ENCODE measurements at places on chromosomes 16 and 17.

DNA sequence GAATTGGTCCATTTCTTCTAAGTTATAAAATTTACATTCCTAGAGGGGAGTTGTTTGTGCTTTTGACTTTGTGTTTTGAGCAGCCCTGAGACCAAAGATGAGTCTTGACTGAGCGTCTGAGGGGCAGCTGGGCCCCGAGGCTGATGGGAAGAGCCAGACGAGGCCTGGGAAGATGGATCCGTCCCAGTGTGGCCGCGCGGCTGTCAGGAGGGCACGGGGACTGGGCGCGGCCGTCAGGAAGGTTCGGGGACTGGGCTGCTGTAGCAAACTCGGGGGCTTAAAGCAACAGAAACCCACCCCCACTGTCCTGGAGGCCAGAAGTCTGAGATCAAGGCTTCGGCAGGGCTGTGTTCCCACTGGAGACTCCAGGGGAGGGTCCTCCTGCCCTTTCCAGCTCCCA, 38.2 kb upstream of the GNG13 start:
- DNase-seq = no peak

GRCh38 chr16:8505327-8505991, 84.9 kb downstream of the TMEM114 start:
- no peak for DNase-seq

DNA sequence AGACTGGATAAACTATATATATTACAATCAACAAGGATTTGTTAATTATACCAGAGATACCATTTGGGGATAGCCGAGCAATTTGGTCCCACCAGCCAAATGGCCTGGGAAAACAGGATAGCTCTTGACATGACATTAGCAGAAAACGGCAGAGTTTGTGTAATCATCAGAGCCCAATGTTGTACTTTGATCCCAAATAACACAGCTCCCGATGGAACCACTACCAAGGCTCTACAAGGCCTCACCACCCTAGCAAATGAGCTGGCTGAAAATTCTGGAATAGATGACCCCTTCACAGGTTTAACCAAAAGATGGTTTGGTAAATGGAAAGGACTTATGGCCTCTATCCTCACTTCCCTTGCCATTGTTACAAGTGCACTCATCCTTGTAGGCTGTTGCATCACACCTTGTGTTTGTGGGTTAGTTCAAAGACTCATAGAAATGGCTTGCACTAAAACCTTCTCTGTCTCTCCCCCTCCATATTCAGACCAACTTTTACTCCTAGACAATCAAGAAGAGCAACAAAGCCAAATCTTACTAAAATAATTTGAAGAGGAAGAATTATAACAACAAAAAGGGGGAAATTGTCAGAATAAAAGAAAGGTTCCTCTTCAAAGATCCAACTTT, 9.5 kb downstream of the TXNL4B start:
- DNase-seq = no peak

GRCh38 chr16:30064729-30065101, 845 bp upstream of the ALDOA start:
- no peak for DNase-seq

DNA sequence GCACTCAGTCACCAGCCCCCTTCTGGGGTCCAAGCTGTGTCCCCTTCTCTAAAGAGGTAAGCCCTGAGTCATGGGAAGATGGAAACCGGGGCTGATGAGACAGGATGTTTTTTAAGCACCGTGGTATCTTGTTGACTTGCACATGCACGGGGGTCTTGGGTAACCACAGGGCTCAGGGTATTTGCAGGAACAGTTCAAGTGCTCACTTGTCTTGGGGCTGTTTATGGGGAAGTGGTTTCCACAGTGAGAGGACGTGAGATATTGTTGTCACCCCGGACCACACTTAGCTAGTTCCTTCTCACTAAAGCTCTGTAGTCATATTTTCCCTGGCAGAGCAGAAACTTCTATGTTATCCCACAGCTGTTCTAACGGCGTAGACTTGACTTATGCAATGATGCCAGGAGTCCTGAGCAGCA, 7.7 kb downstream of the CCL3L1 start:
- peak; percentile 63 for DNase-seq

DNA sequence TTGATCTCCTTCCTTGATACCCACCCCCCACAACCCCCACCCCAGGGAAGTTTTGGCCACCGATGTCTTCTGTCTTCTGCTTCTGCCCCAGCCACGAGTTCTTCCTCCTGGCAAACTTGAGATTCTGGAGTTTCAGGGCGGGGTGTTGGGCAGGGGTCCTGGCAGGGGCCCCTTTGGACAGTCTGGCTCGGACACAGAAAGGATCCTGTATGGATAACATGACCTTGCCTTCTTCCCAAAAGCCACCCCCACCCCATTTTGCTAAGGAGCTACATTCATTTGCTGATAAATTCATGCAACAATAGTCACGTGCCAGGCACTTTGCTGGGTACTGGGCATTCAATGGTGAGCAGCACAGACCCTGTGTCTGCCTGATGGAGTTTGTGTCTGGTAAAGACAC, 5.9 kb upstream of the COL1A1 start:
- no peak for DNase-seq

GRCh38 chr16:77674888-77675287, 47.4 kb upstream of the NUDT7 start:
- no peak for DNase-seq

GRCh38 chr17:28319598-28319935, 567 bp downstream of the TMEM97 start:
- no peak for DNase-seq

- no peak for DNase-seq
Measured at GRCh38 chr17:67585077-67585602, 132.6 kb upstream of the NOL11 start.

DNA sequence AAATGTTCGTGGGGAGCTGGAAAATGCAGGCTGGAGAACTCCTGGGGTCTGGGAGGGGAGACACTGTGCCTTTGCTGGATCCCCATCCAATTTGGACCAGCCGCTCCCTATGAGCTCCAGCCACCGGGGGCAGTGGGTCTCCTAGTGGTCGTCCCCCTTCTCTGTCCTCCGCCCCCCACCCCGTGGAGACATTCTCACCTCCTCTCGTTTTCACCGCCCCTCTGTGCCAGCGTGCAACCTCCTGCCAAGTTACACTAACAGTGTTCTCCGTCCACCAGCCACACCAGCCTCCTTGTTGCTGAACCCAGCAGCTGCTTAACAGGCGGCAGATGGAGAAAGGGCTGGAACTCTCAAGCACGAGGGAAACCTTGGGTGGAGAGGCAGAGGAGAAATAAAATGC, 67.4 kb upstream of the SOX9 start:
- no peak for DNase-seq

DNA sequence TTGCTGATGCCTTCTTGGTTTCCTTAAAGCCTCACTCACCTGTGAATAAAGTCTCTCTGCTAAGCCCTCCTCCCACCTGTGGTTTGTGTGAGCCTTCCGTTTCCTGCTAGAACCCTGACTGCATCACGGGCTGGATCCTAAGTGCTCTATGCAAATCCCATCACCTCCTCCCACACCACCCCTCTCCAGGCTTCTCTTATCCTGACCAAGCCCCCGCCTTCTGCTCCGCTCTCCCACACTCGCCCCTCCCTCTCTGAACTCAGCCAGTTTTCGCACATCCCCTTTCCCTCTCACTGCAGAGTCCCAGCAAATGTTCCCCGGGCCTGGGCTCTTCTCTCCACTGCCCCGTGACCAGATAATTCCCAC, 51.8 kb downstream of the PIMREG start:
- DNase-seq = peak; percentile 17

- no peak for DNase-seq
Measured at GRCh38 chr17:74723891-74724290, 11.2 kb upstream of the CD300LF start.

DNA sequence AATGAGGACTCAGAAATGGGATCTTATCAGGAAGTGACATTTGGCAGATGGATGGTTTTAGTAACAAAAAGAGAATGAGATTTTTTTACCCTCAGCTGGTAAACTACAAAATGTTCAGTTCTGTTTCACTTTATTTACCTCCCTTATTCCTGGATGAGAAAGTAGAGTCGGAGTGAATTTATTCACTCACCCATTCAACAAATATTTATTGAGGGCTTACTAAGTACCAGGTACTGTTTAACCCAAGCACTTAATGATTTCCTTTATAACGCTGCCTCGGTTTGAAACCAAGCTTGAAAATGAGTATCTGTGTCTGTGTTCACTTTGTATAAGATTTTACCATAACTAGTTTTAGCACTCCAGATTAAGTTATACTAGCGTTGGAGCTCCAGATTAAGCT, 38.1 kb downstream of the CDRT15 start:
- DNase-seq = no peak

- DNase-seq = no peak
Measured at GRCh38 chr17:75476752-75477489, 20.5 kb downstream of the TMEM94 start.

GRCh38 chr17:56832446-56832845, 1.3 kb downstream of the C17orf67 start:
- DNase-seq = no peak

GRCh38 chr17:60355663-60356594, 36.0 kb downstream of the USP32 start:
- no peak for DNase-seq

DNA sequence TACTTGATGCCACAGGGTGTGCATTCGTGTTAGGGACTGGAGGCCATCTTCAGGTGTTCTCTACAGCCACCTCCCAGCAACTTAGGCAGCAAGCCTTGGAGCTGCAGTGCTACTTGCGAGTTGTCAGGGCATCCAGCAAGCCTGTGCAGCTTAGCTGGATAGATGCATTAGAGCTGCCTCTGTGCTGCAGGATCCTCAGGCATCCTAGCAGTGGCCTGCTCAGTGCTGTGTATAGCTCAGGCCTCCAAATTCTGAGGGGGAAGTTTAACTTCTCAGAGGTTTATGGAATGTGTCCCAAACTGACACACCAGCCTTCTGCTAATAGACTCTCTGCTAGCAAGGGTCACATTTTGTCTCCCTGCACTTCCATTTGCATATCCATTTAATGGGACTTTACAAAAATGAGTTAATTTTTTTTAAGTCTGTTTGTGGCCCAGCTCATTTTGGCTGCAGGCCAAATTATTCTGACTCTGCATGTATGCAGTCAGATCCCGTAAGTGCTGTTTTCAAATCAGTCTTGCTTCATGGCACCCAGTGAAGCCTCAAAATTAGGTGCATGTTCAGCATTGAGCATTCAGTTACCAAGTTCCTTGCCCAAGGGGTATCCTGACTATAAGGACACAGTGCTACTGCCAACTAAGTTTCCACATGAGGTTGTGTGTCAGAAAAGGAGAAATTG, 6.8 kb downstream of the GABARAPL2 start:
- no peak for DNase-seq

DNA sequence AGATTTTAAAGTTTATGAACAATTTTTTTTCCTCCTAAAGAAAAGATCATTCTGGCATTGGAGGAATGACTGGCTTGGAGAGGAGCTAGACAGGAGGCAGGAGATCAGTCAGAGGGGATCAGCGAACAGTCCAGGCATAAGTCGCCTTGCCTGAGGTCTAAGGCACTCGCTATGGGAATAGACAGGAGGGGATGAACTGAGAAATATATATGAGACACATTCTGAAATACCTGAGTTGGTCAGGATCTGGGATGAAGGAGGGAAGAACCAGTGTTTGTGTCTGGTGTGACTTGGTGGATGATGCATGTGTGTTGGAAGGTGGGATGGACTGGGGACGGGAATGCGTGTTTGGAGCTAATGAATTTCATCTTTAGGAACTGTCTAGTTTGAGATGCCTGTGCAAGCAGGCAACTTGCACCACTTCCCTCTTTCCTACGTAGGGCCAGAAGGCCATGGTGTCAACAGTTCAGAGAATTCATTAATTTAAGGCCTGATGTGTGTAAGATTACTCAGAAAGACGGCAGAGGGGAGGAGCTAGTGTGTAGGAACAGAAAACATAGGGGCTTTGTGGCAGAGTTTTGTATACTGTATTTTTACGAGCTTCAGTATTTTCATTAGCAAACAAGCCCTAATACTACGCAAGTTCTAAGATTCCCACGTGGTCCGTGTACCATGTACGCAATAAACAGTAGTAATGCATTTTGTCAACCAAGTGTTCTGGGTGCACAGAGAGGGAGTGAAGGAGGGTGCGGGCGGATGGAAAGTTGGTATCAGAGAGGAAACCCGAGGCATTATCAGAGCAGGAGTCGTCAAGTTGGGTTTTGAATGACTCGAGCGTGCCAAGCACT, 825 bp downstream of the HEATR6 start:
- peak; percentile 65 for DNase-seq

- peak; percentile 90 for DNase-seq
Measured at GRCh38 chr16:67993207-67994039, 5.9 kb downstream of the DPEP2 start.

DNA sequence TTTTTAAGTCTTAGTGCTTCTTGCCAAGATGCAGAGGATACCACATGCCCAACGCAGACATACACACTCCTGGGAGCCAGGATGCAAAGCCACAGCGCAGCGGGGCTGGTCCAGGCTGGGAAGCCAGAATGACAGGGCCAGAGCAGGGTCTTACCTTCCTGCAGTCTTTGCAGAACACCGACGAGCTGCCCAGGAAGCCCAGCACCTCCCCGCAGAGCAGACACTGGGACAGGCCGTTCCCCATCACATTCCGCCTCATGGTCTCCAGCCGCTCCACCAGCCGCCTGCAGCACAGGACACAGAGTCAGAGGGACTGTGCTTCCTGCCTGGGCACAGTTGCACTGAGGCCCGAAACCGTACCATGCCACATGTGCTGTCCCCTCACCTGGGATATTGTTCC, 33.3 kb downstream of the RPH3AL start:
- DNase-seq = no peak

DNA sequence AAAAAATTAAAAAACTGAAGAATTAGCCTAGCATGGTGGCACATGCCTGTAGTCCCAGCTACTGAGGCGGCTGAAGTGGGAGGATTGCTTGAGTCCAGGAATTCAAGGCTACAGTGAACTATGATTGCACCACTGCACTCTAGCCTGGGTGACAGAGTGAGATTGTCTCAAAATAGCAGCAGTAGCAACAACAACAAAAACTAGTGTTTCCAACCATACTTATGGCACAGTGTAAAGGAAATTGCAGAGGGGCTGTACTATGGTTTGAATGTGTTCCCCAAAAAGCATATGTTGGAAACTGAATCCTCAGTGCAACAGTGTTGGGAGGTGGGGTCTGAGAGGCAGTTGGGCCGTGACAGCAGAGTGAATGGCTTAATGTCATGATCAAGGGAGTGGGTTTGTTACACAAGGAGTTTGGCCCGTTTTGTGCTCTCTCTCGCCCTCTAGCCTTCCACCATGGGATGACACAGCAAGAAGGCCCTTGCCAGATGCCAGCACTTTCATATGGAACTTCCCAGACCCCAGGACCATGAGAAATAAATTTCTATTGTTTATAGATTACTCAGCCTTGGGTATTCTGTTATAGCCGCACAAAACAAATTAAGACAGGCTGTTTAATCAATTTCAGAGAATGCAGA, 70.0 kb downstream of the PGS1 start:
- DNase-seq = no peak

All from activated naive CD8-positive, alpha-beta T cell treated with anti-CD3 and anti-CD28 coated beads, Interleukin-2, amount 50 U/mL, for 24 hours (primary cell).